ENCODE measurements at places on chromosomes 2 and 18. TPM values are rescaled to one million over a fixed set of nuclear protein-coding genes. Genes with fewer than 3 reads are reported as not detected.

The GYPC gene
- 156 TPM for total RNA-seq

The SH3RF3 gene
- 0.34 TPM for total RNA-seq

The PPP1R1C gene
- not detected for total RNA-seq

The ALPG gene
- not detected for total RNA-seq

The HRH4 gene
- not detected for total RNA-seq

The CHRND gene
- not detected for total RNA-seq

The RTP5 gene
- not detected for total RNA-seq

The DCDC2C gene
- total RNA-seq: not detected

The KIF5C gene
- total RNA-seq: 8.3 TPM

GRCh38 chr2:28163028-28163427, 229.6 kb upstream of the FOSL2 start:
- DNase-seq: no peak

DNA sequence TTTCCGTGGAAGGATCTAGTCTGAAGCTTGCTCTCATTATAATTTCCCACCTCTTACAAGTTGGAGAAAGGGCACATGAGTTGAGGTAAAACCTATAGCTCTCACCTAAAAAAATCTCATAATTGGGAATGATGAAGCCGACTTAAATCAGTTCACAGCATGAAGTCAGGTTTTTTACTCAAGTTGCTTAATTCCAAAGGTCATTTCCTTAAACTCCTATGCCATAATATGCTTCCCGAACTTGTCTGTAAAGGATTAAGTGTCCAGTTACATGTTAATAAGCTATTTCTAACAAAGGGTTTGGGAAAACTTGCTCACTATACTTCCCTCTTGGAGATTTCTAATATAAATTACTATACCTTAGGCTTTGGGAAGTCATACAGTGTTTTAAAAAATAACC, 481.2 kb downstream of the NUP35 start:
- no peak for DNase-seq

- DNase-seq: no peak
These were observed 28.3 kb downstream of the DRC1 start for GRCh38 chr2:26429779-26430578.

- DNase-seq: no peak
These were observed 20.6 kb downstream of the ATOH8 start for GRCh38 chr2:85774126-85774978.

- no peak for DNase-seq
These were observed 106.7 kb upstream of the ASB18 start for GRCh38 chr2:236370847-236371409.

DNA sequence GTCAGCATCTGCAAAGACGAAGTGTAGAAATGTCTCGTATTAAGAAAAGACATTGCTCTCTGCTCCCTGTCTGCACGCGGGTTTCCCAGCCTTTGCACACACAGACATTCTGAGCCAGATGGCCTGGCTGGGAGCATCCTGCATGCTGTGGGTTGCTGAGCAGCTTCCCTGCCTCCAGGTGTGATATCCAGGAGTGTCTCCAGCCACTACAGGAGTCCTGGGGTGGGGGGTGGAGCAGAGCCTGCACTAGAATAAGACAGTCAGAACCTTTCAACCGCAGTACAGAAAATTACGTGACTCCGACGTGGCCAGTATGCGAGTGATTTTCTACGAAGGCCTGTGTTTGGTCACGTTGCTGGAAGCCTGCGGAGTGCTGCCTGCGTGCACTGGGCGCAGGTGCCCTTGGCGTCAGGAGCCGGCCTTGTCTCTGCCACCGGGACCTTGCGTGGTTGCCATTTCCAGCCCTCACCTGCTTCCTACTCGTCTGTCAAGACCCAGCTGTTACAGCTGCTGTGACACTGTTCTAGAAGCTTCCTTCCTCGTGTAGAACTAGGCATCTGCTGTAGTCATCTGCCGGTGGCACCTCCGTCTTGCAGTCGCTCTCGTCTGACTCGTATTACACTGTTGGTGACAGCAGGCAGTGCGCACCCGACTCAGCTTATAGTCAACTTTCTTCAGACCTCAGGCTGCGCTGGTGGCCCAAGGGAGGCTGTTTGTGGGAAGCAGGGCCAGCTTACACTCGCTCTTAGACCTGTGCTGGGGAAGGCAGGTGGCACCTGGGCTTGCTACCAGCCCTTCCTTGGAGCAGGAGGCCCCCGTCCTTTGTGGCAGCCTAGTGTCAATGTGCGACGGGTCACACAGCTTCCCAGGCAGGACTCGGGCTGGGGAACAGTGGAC, 11.2 kb downstream of the CTDP1 start:
- peak; percentile 55 for DNase-seq

GRCh38 chr2:26504002-26504401, 26.1 kb upstream of the OTOF start:
- no peak for DNase-seq

GRCh38 chr2:239973386-239973785, 51.8 kb downstream of the NDUFA10 start:
- no peak for DNase-seq

DNA sequence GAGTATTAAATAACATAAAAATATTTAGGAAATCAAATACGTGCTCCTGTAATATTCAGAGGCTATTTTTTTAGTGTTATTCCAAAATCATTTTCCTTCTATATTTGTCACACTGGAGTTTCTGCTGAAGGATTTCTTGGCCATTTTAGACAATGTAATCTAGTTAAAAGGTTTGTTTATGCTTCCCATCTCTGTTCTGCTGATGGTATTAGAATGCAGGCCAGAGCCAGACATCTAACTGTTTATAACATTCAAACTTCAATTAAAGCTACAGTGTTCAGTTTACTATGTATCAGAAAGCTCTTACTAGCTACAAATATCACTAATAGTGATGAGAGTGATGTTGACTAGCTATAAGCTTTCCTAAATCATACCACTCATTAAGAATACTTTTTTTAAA, 7.9 kb downstream of the MBD5 start:
- DNase-seq: no peak

DNA sequence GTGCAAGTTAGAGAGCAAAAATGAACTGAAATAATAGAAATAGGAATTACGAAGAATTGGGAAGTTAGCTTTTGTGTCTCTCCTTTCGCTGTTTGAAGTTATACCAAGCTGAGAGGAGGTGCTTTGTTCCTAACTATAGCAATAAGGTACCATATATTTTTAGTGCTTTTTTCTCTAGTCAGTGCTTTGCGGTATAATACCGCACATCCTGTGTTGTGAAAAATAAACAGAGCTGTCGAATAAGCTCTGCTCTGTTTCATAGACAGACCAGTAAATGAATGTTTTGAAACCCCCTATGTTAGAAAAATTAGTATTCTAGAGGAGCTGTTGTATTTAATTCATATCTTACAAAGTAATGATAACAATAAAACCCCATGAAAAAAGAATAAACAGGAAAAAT, 130.8 kb downstream of the MAP4K4 start:
- DNase-seq: peak; percentile 20

- no peak for DNase-seq
These were observed 31.1 kb downstream of the DRC1 start for GRCh38 chr2:26432859-26433258.

- DNase-seq: peak; percentile 92
These were observed 61.4 kb downstream of the TGOLN2 start for GRCh38 chr2:85266146-85267041.

DNA sequence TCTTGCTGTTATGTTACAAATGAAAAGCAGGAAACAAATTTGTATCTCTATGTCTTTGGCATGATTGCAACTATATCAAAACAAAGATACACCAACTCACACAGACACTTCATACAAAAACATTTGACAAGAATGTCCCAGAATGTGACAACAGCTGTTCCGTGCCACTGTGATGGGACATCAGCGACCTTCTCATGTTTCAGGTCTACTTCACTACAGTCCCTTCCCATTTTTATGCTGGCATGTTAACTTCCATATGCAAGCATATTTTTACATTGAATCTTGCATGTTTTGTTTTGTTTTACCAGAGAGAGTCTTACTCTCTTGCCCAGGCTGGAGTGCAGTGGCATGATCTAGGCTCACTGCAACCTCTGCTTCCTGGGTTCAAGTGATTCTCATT, 71.2 kb downstream of the STK25 start:
- DNase-seq: no peak

DNA sequence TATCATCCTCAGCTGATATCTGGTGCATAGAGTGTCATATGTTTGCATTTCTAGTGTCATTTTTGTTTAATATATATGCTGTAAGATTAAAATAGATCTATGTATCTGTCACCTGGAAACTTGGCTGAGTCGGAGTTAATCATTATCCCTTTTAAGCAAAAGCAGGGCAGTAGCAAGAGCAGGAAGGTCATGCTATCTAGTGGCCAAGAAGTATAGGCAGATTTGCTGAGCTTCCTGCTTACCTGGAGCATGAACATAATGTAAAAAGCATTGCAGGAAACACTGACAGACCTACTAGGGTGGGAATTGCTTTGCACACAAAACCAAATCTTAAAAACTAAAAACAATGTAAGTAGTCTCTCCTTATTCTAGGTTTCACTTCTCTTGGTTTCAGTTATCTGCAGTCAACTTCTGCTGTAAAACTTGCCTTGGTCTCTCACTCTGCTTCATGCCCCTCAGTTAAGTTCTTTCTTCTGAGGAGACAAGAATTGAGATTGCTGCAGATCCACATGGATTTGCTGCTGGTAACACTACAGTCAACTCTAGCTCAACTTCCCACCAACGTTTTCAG, 295.3 kb downstream of the CDH7 start:
- DNase-seq: no peak

DNA sequence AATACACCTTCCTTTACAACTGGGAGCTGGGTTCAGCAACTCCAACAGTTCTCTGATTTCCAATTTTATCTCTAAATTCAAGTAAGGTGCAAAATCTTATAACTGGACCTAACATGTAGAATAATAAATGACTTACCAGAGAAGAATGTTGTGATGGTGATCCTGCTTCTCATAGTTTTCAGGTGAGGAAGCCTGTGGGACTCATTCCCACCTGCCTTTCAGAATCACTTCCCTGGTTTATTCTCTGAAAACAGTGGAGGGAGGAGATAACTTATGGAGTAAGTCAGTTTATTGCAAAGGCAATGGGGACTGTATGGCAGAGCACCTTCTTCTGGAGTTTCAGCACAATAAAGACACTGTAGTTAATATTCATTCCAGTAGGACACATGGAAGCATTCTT, 1188.2 kb upstream of the FAM98A start:
- DNase-seq: no peak

GRCh38 chr2:1802046-1802445, 57.7 kb upstream of the PXDN start:
- no peak for DNase-seq

GRCh38 chr2:98518101-98518500, 73.4 kb downstream of the INPP4A start:
- DNase-seq: peak; percentile 79

GRCh38 chr2:164371916-164372315, 249.4 kb downstream of the GRB14 start:
- DNase-seq: no peak

DNA sequence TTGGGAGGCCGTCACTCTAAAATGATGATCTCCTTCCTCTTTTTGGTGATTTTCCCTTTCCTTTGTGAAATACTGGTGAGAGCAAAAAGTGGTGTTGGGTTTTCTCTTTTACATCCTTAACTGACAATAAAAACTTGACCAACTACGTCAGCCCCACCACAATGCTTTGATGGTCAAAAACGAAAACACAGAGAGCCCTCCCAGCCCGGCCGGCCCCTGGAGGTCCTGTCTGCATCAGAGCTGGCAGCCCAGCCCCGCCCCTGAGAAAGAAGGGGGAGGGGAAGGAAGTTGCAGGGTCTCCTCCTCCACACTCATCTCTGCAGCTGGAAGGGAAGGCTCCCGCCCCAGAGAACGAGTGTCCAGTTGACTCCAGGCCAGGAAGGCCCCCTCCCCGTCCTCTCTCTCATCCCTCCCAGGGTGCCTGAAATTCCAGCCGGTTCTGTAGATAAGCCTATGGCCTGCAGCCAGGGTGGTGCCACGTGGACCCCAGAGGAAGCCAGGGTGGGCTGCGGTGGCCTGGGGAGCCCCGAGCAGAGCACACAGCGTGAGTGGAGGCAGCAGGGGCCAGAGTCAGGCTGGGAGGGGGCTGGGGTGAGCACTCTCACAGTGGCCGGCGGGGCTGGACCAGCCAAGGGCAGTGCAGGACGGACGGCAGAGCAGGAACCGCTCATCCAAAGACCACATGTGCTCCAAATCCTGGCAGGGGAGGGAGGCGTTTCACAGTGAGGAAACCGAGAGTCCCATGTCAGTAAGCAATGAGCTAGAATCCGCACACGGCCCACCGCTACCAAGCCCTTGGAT, 19.8 kb downstream of the BIN1 start:
- DNase-seq: peak; percentile 76

Measured in Karpas-422 (cell line).